Stimulated activated CD8-positive, alpha-beta memory T cell treated with anti-CD3 and anti-CD28 coated beads, Interleukin-2, amount 100 ng/mL, for 1 hour (primary cell): ENCODE measurements at places on chromosomes 5 and 9.

DNA sequence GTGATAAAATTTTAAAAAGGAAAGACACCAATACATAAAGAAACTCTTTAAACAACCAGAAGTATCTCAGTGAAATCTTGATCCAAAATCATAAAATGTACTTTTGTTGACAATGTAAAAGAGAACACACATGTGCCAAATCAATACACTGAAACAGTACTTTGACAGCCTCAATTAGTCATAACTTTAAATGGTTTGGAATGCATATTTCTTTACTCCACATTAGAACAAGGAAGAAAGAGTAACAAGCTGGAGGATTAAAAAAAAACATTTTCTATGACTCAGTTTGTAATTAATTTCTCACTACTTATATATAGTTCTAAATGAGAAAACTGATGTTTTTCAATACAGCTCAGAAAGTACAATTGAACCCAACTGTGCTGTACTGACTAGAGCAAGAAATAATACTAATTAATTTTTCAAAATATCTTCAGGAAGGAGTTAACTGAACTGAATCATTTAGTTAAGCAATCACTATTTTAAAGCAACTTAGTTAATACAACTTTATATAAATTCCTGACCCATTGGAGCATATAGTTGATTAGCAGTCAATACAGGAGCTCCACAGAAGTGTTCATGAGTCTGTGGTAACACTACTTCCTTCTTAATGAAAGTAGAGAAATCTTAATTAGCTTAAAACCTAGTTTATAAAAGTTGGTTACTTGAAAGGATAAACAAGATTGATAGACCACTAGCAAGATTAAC lies 101.0 kb downstream of the NR3C1 start:
- DNase-seq, result no peak

DNA sequence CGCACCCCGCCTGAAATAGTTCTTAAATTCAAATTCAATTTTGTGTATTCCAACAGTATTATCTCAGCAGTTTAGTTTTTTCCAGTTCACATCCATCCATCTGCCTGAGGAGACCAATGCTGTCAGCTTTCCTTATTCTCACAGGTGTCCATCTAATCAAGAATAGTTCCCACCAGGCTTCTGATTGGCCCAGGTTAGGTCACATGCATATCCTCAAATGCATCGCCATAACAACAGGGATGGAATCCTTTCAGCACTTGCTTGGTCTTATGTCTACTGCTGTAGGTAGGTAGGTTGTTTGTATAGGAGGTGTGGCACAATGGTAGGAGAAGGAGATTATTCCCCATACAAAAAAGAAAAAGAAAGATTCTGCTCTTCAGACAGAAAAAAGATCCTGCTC lies 91.2 kb downstream of the UBE2R2 start:
- no peak for DNase-seq

DNA sequence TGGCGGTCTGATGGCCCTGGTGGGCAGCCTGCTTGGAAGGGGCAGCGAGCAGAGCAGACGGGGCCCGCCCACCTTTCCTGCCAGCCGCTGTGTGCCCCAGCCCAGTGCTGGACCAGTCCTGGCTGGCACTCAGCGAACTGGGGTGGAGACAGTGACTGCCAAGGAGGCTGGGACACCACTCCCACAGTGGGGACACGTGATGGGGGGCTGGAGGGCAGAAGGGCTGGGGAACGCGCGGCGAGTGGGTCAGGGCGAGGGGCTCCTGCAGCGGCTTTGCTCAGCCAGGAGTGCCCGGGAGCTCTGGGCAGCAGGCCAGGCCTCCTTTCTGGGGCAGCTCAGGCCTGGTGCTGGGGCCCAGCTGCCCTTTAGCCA lies 19.5 kb downstream of the NCS1 start:
- no peak for DNase-seq

- DNase-seq, result no peak
Measured at GRCh38 chr9:125789196-125789595, 42.0 kb downstream of the PBX3 start.

- no peak for DNase-seq
Measured at GRCh38 chr5:178155065-178155464, 1.4 kb upstream of the NHP2 start.

DNA sequence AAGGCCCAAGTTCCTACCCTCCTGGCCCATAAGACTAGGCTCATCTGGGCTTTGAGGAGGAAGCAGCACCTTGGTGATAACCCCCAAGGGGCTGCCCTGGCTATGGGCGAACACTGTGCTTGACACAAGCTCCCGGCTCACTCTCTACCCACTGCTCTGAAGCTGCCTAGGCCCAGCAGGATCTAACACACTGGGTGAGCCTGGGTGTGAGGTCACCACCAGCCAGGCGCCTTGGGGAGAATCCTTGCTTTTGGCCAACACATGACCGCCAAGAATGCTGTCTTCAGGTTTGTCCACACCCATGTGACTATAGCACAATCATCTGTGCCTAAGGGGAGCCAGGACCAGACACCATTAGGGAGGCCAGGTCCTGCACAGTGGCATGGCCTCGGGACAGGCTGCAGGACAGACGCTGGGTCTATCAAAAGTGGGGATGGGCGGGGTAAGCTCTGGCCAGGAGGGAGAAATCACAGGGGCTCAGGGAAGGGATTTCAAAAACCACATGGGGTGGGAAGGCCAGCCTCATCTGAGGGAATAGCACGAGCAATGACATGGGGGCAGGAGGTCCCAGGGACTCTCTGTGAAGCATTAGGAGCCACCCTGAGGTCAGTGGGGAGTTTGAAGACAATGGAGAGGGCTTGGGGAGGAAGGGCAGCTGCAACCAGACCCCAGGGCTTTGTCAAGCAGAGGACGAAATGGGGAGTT lies 29.6 kb downstream of the BICD2 start:
- DNase-seq, result no peak

DNA sequence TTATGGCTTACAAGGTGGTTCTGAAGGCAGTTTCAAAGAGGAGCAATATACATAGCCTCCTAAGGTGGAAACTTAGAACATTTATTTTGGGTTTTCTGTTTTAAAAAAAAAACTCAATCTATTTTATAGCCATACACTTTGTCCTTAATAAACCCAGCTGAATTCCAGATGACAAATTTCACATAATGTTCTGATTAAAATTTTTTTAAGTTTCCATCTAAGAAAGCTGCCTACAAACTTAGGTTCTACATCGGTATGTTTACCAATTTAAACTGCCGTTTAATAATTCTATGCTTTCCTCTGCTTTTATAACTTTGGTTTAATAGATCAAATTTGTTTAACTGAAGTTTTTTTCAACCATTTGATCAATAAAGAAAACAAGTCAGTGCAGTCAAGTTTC lies 12.5 kb downstream of the NR3C1 start:
- no peak for DNase-seq

- no peak for DNase-seq
Measured at GRCh38 chr9:94800424-94801117, 74.1 kb downstream of the AOPEP start.

GRCh38 chr5:136674178-136674577 lies 308.8 kb upstream of the TRPC7 start:
- no peak for DNase-seq

GRCh38 chr5:153470736-153471135 lies 19.7 kb upstream of the GRIA1 start:
- DNase-seq, result no peak

GRCh38 chr5:122916490-122916889 lies 71.1 kb downstream of the SNX24 start:
- DNase-seq, result no peak

- no peak for DNase-seq
Measured at GRCh38 chr5:109034306-109034705, 286.6 kb downstream of the FER start.

- no peak for DNase-seq
Measured at GRCh38 chr5:177309351-177310191, 2.1 kb downstream of the MXD3 start.

- no peak for DNase-seq
Measured at GRCh38 chr9:98484162-98484561, 224.6 kb downstream of the GABBR2 start.

DNA sequence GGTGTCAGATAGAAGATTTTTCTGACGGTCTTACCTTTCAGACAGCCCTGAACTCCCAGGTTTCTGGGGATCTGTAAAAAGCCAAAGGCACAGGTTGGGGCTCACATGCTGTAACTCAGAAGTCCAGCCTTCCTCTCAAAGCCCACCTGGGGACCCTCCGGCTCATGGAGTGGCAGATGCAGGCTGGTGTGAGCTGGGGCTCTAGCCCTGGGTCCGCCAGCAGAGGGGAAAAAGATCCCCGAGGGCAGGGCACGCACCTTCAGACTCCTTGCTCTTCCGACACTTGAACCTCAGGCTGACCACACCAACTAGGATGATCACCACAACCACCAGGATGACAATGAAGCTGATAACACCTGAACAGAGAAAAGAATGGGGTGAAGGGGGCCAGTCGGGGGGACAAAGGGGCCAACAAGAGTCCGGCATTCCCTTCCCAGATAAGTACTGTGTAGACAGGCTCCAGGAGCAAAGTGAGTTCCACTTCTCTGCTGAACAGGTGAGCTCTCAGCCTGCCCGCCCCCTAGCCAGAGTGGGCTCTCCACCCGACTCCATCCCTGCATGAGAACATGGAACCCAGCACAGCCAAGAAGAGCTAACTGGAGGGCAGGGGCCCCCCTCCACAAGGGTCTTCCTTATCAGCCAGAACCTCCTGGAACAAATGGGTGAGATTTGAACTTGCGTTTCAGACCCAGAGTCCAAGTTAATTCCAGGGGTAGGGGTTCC lies 7.8 kb downstream of the ECSCR start:
- DNase-seq, result no peak

DNA sequence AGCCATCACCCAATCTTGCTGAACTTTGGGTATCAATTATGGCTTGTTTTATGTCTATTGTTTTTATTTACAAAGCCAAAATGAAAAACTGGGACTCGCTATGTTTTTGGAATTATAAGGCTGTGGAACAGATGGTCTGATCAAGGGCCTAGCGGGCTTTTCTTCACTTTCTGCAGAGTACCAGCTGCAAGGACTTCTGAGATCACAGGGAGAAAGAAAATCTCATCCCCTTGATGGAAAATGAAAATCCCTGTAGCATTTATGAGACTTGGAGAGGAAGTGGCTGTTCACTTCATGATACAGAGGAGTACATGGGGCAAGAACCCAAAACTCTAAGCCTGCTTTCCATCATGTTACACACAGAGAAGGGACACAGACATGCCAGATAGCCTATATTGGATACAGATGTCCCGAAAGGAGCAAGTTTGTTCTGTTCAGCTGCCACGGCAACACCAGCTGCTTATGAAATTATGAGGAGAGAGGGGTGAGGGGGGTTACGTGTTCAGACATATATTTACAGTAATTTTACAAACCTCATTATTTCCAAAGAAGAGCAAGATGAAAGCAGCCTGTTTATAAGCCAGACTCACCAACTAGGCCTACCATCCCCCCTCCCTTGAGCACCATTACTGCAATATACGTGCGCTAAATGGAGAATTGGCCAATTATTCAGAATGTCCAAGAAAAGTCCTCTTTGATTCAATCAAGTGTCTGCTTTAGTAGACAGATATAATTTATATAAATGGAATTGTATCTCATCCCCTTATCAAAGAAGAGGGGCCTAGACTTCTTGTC lies 220.0 kb downstream of the MARCHF11 start:
- no peak for DNase-seq

DNA sequence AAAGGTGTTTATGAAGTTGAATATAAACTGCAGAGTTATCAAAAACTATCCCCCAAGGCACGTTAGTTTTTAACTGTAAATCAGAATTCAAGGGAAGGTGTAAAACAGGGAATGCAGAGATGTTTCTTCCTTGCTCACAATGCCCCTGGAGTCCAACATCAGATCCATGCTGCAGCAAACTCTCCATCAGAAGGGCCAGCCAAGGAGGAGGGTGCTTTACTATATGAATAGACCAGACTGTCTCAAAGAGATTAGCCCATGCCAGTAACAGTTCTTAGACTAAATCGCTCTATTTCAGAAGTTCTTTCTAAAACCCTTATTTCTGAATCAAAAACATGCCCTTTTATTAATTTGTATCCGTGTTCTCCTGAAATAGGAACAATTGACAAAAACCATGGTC lies 362.8 kb upstream of the RPS23 start:
- no peak for DNase-seq

- DNase-seq, result no peak
Measured at GRCh38 chr5:158174918-158175851, 316.2 kb upstream of the CLINT1 start.

DNA sequence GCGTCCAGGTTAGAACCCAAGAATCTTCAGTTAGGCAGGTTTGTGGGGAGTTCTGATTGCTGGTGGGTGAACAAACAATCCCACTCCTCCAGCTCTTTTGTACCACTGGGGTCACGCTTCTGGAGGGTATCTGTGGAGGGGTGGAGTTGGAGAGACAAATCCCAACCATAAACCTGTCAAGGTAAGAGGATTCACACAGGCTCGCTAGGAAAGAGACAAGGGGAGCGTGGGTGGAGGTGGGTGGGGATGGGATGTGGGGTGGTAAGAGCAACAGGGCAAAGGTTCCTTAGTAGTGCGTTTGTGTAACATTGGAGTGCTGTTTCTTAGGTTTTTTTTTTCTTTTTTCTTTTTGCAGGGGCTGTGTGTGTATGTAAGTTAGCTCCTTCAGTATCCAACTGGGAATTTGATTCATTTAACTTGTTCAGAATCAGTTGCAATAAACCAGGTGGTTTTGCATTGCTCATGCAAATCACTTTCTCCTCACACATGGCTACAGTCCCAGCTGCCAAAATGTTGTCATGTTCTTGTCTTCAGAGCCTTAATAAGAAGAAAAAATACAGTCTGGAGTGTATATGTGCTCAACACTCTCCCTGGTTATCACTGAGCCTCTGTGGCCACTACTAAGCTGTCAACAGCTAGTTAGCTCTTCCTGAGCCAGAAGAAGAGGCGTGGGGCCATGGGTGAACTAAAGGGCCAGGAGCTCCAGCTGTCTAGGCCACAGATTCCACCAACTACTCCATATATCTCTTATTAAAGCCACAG lies 164.0 kb upstream of the RAD23B start:
- DNase-seq, result no peak

GRCh38 chr5:57509501-57510260 lies 27.1 kb upstream of the ACTBL2 start:
- no peak for DNase-seq

DNA sequence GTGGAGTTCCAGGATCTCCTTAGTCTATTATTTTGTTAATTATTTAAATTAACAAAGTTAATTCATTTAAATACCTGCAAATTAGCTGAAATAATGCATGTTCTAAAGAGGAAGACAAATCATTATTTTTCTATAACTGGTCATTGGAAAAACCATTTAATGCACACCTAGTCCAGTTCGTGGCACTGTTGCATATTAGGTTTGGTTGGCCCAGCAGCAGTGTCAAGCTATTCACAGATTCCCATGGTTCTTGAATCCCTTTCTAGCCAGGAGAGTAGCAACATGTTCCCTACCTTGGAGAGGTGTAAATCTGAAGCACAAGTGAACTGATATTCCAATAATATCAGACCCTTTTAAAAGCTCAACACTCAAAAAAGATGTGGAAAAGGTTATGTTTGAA lies 155.2 kb downstream of the TMEM161B start:
- no peak for DNase-seq

GRCh38 chr5:137646761-137647160 lies 89.1 kb downstream of the KLHL3 start:
- DNase-seq, result no peak

- no peak for DNase-seq
Measured at GRCh38 chr9:114229295-114229694, 74.0 kb downstream of the COL27A1 start.
